Dermis microvascular lymphatic vessel endothelial cell (primary cell): ENCODE measurements at places on chromosomes 2 and 18. TPM values are rescaled to one million over a fixed set of nuclear protein-coding genes. Genes with fewer than 3 reads are reported as not detected.

DNA sequence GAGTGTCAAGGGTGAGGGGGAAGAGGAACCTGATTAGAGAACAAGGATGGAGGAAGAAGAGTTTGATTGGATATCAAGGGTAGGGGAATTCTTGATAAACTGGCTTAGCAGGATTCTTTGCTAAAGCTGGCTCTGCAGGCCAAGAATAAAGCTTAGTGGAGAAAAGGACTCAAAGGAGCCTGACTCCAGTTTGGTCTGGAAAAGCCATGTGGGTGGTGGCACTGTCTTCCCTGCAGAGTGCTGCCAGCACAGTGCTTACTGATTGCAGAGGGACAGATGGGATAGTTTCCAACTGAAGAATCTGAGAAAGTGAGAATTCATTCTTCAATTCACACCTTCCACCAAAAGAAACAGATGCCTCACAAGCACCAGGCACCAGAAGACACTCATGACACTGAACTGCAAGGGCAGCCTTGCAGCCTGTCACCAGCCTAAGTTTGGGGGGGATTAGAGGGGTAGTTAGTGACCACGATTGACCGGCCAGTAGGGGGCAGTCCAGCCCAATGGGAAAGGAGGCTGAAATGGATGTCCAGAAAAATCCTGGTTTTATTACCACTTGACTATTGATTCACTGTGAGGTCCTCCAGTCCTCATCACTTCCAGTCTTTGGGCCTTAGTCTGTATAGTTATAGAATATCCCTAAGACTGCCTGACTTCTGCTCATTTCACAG is 334.5 kb downstream of the SMAD2 start:
- DNase-seq, result peak; percentile 3

- no peak for DNase-seq
These were observed 68.4 kb downstream of the BCL2L11 start for GRCh38 chr2:111189106-111189505.

GRCh38 chr2:154914561-154914960 is 216.1 kb downstream of the KCNJ3 start:
- DNase-seq, result no peak

DNA sequence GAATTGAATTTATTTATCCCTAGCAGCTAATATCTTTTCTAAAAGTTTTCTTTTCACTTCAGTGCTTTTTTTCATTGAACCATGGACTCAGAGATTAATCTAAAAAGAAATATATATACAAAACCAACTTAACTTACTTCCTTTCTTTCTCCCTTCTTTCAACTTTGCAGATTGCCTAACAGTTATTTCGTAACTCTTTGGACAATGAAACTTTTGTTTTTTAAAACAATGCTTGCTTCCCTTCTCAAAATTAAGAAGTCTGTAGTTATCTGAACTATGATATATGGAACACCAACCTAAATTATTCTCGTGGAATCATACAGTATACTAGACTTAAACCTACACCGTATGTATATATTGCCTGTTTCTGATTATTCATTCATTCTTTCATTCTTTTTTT is 62.9 kb downstream of the MIB1 start:
- no peak for DNase-seq

The CNOT9 gene
- 46.3 and 53.9 TPM in 2 replicates for total RNA-seq

GRCh38 chr2:178324077-178324476 is 126.9 kb downstream of the PRKRA start:
- peak; percentile 10 for DNase-seq

GRCh38 chr2:128543646-128544045 is 225.0 kb upstream of the HS6ST1 start:
- DNase-seq, result no peak

DNA sequence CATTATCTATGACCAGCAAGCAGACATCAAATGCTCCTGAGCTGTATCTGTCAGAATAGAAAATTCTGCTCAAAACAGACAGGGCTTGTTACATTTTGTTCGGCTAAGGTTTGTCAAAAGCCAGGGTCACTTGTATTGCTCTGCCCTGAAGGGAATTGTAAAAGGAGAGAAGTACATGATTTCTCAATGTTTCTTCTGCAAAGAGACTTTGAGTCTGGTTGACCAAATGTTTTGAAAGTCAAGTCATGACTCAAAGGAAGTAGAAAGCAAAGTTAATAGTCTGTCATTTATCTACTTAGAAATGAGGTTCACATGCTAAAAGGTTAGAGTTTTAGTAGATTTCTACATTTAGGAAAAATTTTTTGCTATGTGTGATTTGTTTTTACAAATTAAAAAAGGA is 1624.1 kb upstream of the ZEB2 start:
- DNase-seq, result no peak

DNA sequence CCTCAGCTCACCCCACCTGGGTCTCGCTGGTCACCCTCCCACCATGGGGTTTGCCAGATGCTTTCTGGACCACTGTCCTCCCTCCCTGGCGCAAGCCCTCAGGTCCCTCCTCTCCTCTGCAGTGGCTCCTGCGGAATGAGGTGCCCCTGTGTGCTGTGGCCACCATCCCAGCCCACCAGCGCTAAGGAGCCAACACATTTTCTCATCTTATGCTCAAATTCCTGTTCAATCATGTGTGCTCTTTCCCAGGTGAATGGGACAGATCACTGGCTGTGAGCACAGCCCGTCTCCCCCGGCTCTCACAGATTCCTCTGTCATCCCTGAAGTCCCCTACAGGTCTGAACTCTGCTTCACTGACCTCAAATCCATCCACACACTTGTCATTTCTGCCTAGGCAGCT is 15.2 kb upstream of the CCDC74B start:
- no peak for DNase-seq

The REL gene
- 8.6 and 23.3 TPM in 2 replicates for total RNA-seq

GRCh38 chr2:25712455-25712854 is 39.1 kb upstream of the DTNB start:
- DNase-seq, result no peak

- DNase-seq, result no peak
These were observed 353.5 kb upstream of the RGPD4 start for GRCh38 chr2:107473150-107473549.

GRCh38 chr18:45829855-45830254 is 4.4 kb downstream of the SIGLEC15 start:
- no peak for DNase-seq

GRCh38 chr2:215831296-215831913 is 181.9 kb downstream of the MREG start:
- DNase-seq, result no peak

The PTPRN gene
- not detected in 2 replicates for total RNA-seq

The SFTPB gene
- not detected in 2 replicates for total RNA-seq

DNA sequence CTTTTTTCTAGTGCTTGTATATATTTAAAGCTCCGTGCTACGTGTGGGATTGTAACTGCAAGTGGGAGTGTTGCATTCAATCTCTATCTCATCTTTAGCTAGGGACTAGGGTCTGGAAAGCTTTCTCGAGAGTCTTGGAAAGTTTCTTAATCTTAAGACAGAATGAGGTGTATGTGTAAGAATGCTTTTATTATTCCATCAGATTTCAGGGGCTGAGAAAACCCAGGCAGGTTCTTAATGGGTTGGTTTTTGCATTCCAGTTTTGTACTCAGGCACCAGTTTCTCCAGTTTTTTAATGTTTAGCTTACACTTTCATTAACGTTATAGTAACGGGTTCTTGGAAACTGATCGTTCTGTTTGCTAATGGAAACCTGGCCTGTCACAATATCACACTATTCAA is 20.3 kb downstream of the MRPL19 start:
- DNase-seq, result no peak

The NAB1 gene
- 24.1 and 34.8 TPM in 2 replicates for total RNA-seq

The MCEE gene
- total RNA-seq, result 9.8 and 10.9 TPM in 2 replicates

The IL1A gene
- not detected in 2 replicates for total RNA-seq

The PKP4 gene
- total RNA-seq, result 29.5 and 43.7 TPM in 2 replicates

DNA sequence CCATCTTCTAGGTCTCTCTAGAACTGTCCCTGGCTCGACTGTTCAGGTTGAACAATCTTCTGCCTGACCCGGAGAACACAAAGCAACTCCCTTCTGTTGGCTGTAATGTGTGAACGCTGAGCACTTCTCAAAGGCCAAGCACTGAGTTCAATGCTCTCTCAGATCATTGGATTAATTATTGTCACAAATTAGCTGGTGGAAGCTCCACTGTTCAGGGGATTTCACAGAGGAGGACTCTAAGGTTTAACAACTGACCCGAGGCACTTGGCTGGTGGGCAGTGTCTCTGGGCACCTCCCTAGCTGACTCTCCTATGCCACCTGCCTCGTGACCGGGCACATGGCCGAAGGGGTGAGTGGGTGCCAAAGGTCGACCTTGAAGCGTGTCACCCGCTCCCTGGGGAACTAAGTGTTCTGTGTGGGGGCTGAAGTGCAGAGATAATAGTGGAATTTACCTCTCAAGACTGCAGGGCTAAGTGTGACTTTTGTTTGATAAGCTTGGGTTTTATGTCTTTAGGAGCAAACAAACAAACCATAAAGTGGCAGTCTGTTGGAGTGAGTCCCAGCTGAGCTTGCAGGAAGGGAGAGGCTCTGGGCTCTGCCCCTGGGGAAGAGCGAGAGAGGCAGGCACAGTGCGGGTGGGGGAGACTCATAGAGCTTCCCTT is 64.8 kb downstream of the BCL2L11 start:
- DNase-seq, result no peak

- no peak for DNase-seq
These were observed 1.6 kb downstream of the IRS1 start for GRCh38 chr2:226797989-226798421.

- no peak for DNase-seq
These were observed 58.6 kb downstream of the LPIN1 start for GRCh38 chr2:11805024-11805423.

The VWA3B gene
- 0.13 TPM in 1 of 2 replicates, not detected in the other for total RNA-seq

- no peak for DNase-seq
These were observed 113.6 kb upstream of the MGAT5 start for GRCh38 chr2:134140251-134140661.

GRCh38 chr2:157596992-157597681 is 31.5 kb downstream of the ACVR1C start:
- DNase-seq, result peak; percentile 6

DNA sequence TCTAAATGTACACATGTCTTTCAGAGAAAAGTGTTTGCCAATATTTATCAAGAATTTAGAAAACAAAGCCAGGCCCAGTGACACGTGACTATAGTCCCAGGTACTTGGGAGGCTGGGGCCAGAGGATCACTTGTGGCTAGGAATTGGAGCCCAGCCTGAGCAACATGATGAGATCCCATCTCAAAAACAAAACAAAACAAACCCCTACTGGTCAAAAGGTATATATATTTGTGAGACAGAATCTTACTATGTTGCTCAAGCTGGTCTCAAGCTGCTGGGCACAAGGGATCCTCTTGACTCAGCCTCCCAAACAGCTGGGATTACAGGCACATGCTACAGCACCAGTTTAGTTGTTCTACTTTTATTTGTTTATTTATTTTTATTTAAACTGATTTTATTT is 79.2 kb downstream of the ZDBF2 start:
- DNase-seq, result no peak

GRCh38 chr2:138447889-138448570 is 53.5 kb upstream of the SPOPL start:
- peak; percentile 77 for DNase-seq

The SLC4A5 gene
- total RNA-seq, result under 0.01 and 0.25 TPM in 2 replicates

GRCh38 chr2:20982861-20983260 is 61.0 kb downstream of the APOB start:
- DNase-seq, result no peak

DNA sequence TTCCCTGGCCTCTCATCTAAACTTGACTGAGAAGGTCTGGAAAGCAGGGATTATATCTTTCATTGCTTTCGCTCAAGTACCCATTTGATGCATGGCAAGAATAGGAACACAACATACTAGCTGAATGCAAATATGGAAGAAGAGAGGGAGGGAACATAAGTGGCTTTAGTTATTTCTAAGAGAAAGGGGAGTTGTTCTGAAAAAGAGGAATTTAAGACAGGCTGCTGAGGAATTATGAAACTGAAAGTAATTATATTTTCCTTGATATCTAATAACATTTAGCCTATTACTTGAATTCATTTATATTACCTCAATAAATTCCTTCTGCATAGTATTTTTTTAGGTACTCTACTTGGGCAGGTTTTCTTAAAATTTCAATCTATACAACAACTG is 105.8 kb upstream of the TTN start:
- no peak for DNase-seq

GRCh38 chr2:171447675-171448074 is 13.6 kb downstream of the DCAF17 start:
- no peak for DNase-seq

- no peak for DNase-seq
These were observed 371.1 kb downstream of the TXNL1 start for GRCh38 chr18:56267334-56267733.

The CTNNA2 gene
- total RNA-seq, result not detected in 2 replicates

DNA sequence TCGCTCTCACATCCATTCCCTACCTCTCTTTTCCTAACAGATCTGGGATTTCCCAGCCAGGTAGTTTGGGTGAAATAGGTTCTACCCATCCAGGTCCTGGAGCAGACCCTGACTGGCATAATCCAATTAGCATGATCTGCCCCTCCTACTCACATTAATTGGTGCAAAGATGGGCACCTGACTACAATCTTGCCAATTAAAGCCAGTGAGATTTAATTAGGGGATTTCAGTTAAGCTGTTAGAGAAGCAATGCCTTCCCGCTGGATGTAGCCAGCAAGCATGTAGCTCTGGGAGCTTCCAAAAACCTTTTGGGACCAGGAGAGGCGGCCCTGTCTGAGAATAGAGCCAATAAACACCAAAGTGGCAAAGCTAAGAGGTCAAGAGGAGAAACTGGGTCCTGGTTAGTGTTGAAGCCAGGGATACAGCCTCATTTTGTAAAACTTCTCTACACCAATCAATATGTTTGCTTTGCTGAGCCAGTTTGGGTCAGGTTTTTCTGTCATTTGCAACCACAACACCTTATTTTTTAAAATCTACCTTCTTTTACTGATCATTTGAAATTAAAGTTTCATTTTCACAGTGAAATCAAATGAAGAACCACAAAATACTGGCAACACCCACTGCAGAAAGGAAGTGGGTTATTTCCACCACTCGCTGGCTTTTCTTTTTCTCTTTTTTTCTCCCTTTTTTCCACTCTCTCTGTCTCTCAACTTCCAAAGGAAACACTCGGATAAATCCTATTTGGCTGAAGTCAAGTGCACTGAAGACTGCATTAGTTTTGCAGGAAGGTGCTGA is 3.2 kb upstream of the TTC39C start:
- no peak for DNase-seq

DNA sequence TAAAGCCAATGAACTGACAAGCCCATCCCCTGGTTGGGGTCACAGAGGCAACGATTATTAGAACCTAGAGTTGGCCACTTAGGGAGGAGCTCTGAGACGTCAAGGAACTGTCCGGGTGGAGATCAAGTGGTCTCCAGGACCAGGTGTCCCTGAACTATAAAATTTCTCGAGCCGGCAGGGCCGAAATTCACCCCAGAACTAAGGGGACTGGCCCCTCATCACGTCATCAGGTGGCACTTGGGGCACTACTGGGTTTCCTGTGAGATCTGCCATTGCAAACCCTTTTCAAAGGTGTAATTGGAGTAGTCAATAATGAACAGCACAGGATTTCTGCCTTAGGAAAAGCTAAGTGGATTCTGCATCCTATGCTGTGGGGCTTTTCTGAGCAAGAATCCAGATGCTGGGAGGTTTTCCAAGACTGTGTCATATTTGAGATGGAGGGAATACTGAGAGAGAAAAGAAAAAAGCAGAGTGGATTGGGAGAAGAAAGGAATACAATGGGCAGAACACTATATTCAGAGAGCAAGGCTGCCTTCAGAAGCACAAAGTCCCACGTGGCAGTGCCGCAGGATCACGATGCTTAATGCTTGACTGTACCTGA is 113.6 kb downstream of the ALPK2 start:
- DNase-seq, result no peak

The DSG1 gene
- not detected in 2 replicates for total RNA-seq
